Left colon (tissue), 2 donors: ENCODE measurements at places on chromosomes 11 and 22. TPM values are rescaled to one million over a fixed set of nuclear protein-coding genes. Genes with fewer than 3 reads are reported as not detected.

- no peak for DNase-seq
Observed at GRCh38 chr22:40853961-40854360, 2.5 kb downstream of the ST13 start.

CRYBB2 gene
- total RNA-seq, result 0.67 TPM

DNA sequence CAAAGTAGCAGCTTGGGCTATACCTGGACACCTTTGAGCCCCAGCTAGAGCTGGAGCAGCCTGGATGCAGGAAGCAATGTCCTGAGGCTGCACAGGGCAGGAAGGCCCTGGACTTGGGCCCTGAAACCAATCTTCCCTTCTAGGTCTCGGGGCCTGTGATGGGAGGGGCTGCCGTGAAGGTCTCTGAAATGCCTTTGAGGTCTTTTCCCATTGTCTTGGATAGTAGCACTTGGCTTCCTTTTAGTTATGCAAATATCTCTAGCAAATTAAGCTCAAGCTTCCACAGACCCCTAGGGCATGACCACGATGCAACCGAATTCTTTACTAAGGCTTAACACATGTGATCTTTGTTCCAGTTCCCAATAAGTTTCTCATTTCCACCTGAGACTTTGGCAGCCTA lies 40.0 kb downstream of the LINC01488 start:
- DNase-seq, result no peak

CADM1 gene
- 5.8 TPM for total RNA-seq

- no peak for DNase-seq
Observed at GRCh38 chr11:18723991-18724390, 2.0 kb downstream of the IGSF22 start.

DNA sequence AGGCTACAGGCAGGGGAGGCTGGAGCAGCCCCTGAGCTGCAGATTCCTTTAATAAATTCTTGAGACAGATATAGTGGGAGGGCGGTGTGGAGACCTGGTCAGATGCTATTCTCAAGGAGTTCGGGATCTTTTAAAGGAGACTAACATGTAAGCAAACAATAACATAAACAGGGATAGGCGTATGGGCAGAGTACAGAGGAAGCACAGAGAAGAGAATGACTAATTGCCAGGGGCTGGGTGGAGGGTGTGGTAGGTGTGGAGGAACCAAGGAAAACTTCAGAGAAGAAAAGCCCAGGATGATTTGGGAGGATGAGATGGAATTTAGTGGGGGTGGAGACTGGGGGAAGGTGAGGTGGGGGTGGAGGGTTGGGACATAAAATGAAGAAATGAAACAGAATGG lies 9.7 kb upstream of the HEPHL1 start:
- no peak for DNase-seq
